ENCODE measurements at places on chromosomes 16 and 17. TPM values are rescaled to one million over a fixed set of nuclear protein-coding genes. Genes with fewer than 3 reads are reported as not detected.

ACACA gene
- total RNA-seq, result 89.8 TPM

GRAP gene
- 0.14 TPM for total RNA-seq

DNA sequence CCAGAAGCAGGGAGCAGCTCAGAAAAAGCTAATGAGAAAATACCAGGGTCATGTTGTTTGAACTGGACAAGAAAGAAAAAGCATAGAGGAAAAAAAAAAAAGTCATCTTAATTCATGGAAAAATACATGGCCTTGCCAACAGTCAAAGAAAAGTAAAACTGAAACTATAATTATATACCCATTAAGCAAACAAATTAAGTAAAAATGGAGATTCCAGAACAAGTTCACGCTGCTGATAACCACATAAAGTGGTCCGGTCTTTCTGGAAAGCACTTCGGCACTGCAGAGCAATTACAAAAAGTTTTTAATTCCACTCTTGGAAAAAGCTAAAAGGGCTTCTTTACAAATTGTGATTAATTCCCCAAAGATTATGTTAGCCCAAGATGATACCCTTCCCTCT is 12.4 kb upstream of the P2RX5 start:
- DNase-seq, result no peak

GRCh38 chr17:29585080-29585751 is 4.2 kb downstream of the GIT1 start:
- no peak for DNase-seq

- peak; percentile 3 for DNase-seq
Measured at GRCh38 chr17:1882836-1883235, 53.0 kb downstream of the RPA1 start.

GRCh38 chr16:76816475-76816874 is 374.5 kb upstream of the MON1B start:
- DNase-seq, result no peak

- DNase-seq, result no peak
Measured at GRCh38 chr16:87133966-87134627, 183.1 kb downstream of the C16orf95 start.

DNA sequence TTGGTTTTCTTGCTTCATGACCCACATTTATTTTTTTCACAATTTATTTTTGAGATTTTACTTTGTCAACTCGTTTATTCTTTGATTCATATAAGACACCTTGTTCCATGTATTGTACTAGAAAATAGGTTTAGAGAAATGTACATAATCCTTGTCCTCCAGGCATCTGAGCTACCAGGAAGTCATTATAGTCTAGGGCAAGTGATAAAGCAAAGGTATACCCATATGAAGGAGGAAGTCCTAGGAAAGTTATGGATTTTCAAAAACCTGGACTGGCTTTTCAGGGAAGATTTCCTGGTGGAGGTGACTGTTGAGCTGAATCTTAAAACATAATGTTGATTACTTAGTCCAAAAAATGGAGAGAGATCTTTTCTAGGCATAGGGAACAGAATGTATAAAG is 98.8 kb upstream of the SHISA6 start:
- no peak for DNase-seq

DNA sequence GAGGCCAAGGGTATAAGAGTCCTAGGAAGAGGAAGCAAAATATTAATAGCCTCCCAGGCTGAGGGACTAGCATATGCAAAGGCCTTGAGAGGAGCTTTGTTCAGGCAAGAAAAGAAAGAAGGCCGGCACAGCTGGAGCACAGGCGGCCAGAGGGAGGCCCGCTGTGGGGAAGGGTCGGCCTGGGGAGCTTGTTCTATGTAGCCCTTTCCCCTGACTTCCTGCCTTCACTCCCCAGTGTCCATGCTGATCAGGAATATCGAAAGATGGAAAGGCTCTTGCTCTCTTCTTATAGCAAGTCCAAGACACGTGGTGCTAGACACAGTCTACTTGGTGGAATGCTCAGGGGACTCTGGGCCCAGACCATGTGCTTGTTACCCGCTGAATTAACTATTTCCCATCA is 27.4 kb upstream of the HAS3 start:
- DNase-seq, result no peak

KRT9 gene
- 1.0 TPM for total RNA-seq

KRT12 gene
- not detected for total RNA-seq

GRCh38 chr17:77613218-77613617 is 345.3 kb upstream of the TNRC6C start:
- no peak for DNase-seq

LGALS9 gene
- total RNA-seq, result 1.1 TPM

DNA sequence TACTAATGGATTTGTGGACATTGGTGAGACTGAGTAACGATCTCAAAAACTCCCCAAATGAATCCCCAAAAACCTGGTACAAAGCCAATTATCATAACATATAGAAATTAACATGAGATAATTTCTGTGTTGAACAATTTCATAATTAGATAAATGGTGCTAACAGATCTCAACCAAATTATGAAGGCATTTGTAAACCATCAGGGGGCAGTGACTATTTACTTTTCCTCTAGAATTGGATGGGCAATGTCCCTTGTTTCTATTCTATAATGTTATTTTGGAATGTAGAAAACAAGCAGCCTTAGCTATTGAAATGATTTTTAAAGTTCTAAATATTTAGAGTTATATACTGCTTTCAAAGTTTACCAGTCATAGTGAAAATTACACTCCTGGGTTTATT is 57.8 kb downstream of the MYH10 start:
- DNase-seq, result no peak

TBC1D3I gene
- not detected for total RNA-seq

GRCh38 chr16:565419-566330 is 1.1 kb upstream of the NHLRC4 start:
- DNase-seq, result no peak

GRCh38 chr17:29615492-29616299 is 7.0 kb downstream of the CORO6 start:
- no peak for DNase-seq

TIGD7 gene
- total RNA-seq, result 1.2 TPM

DNA sequence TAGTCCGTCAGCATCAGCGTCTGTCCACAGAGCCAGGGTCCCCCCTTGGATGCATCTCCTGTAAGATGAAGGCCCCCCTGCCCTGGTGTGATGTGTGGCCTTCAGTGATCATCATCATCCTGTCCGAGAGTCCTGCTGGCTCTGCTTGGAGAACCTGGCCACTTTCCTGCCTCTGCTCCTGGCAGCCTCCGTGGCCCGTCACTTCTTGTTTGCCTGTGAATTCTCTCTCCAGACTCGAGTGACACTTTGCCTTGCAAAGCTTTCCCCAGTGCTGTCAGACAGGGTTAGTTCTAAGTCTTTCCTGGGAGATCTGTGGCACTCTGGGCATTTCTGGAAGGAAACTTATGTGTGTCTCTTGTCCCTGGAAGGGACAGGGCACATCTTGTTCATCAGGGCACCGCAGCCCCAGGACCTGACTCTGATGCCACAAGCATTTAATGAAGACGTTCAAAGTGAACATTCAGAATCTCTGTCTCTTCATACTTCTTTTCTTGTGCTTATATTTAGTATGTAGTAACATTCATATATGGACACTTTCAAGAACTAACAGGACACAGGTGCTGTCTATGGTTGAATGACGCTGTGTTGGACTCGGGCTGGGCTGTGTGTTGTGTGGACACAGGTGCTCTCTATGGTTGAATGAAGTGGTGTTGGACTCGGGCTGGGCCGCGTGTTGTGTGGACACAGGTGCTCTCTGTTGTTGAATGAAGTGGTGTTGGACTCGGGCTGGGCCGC is 68.5 kb downstream of the RPTOR start:
- no peak for DNase-seq

GRCh38 chr17:71446645-71447437 is 674.0 kb upstream of the SOX9 start:
- no peak for DNase-seq

DNA sequence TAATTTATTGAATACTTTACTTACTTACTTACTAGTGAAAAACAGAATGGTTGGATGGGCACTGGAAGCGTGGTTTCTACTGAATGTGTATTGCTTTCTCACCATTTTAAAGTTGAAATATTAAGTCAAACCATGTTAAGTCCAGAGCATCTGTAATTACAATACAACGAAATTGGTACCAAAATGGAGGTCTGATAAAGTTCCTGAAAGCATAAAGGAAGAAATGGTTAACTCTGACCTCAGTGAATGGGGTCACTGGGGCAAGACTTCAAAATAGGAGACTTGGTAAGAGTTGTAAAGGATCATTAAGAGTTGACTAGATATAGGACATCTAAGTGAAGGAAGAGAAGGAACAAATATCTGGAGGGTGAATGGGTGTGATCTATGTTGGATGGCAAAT is 237.1 kb downstream of the MAF start:
- DNase-seq, result no peak

KRTAP1-4 gene
- not detected for total RNA-seq

RTN4RL1 gene
- 4.2 TPM for total RNA-seq

GRCh38 chr17:42676424-42677011 is at the start of gene PLEKHH3:
Gene PLEKHH3 (minus strand): TSS chr17:42676994. CDS start chr17:42676563, 431 bp downstream.
- no peak for DNase-seq
